ENCODE measurements at places on chromosomes 11 and 22. TPM values are rescaled to one million over a fixed set of nuclear protein-coding genes. Genes with fewer than 3 reads are reported as not detected.

Gene PKDREJ
- not detected for total RNA-seq

GRCh38 chr11:48052183-48053044, 72.1 kb downstream of the PTPRJ start:
- peak; percentile 82 for DNase-seq

Gene DEUP1
- 0.63 TPM for total RNA-seq

DNA sequence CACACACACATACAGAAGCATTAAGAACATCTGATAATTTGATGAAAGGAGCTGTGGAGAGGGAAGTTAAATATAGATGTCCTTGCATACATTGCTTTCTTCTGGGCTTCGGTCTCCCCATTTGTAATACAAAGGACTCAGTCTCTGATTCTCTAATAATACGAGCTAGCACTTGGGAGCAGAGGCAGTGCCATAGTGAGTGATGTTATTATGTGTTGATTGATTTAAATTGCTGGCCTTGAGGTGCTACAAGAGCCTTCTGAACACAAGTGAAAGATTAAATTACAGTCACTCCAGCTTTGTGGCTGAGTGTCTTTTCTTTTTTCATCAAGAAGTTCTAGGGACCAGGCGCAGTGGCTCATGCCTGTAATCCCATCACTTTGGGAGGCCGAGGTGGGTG, 61.5 kb upstream of the HMGXB4 start:
- no peak for DNase-seq

- DNase-seq, result no peak
Observed at GRCh38 chr22:31083377-31083768, 2.3 kb downstream of the SMTN start.

DNA sequence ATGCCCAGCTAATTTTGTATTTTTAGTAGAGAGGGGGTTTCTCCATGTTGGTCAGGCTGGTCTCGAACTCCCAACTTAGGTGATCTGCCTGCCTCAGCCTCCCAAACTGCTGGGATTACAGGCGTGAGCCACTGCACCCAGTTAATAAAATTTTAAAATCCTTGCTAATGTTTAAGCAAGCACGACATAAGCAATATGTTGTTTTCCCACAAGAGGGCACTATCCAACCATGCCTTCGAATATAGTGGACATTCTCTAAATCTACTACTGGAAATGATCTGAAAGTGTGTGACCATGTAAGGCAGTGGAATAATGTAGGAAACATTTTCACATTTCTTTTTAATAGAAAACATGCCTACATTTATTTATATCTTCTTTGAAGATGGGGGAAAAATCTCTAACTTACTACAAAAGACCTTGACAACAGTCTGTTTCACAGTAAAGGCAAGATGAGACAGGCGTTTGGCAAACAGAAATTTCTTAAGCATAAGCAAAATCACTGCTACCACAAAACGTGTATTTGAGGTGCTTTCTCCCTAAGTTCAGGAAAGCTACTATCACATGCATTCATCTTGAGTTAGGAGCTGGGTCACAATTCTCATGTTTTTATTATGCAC, 38.2 kb downstream of the PITPNB start:
- DNase-seq, result peak; percentile 82

- no peak for DNase-seq
Observed at GRCh38 chr22:48853627-48854240, 973.9 kb downstream of the BRD1 start.

DNA sequence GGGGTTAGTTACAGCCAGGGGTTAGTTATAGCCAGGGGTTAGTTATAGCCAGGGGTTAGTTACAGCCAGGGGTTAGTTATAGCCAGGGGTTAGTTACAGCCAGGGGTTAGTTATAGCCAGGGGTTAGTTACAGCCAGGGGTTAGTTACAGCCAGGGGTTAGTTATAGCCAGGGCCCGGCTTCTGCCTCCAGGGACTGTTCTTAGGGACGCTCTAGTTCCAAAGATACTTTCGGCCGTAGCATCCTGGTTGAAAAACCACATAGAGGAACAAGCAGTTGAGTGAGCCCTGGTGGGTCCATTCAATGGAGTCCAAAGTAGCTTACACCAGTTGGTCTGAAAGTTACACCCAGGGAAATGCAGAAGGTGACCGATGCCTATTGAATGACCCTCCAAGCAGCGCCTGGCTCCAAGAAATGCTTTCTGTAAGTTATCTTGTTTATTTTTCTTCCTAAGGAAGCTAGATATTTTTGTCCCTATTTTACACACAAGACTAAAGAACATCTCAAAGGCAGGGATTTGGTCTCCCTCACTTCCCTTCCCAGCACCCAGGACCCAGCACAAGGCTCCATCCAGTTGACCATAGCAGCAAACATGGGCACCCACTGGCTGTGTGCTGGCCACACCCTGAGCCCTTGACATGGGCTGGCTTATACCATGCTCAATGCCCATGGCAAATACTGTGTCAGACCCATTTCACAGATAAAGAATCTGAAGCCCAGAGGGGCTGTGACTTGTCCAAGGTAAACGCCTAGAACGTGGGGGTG, 49.7 kb upstream of the SHISAL1 start:
- no peak for DNase-seq

GRCh38 chr11:75499423-75500190, 26.1 kb downstream of the GDPD5 start:
- DNase-seq, result no peak

DNA sequence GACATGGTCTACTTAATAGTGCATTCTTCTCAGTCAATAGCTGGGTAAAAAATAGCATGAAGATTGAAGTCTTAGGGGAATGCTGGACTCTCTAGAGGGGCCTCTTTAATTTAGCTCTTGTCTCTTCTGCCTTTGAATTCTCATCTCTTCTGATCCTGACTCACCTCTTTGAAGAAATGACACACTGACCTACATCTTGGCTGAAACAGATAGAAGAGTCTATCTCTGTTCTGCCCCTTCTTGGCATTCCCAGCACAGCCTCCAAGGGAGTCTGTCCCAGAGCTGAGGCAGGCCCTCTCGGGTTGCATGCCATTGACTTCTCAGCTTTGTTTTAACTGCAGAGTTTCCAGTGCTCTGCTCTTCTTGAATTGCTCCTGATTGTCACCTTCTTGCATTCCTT, 55.7 kb downstream of the PTPRJ start:
- DNase-seq, result peak; percentile 62

- peak; percentile 65 for DNase-seq
Observed at GRCh38 chr11:11845071-11845470, 3.3 kb downstream of the USP47 start.

DNA sequence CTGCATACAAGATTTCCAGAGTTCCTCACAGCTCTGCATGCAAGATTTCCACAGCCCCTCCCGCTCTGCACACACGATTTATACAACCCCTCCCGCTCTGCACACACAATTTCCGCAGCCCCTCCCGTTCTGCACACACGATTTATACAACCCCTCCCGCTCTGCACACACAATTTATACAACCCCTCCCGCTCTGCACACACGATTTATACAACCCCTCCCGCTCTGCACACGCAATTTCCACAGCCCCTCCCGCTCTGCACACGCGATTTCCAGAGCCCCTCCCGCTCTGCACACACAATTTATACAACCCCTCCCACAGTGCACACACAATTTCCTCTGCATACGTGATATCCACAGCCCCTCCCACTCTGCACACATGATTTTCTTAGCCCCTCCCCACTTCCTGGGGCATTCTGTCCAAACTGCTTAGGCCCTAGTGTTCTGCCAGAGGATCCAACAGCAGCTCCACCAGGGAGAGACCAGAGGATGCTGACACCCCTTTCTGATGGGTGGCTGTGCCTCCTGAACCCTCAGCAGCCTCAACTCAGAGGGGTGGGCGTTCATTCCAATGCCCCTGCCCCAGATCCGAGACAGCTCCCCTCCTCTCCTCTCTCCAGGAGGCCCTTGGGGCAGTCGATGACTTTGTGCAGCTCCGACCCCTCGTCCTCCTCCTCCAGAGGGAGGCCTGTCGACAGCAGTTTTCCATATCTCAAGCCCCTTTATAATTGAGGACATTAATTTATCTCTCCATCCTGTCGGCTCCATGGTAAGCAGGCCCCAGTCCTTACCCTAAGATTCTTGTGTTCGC, 671.7 kb downstream of the BRD1 start:
- no peak for DNase-seq

- DNase-seq, result no peak
Observed at GRCh38 chr11:88131764-88132470, 43.3 kb downstream of the RAB38 start.

DNA sequence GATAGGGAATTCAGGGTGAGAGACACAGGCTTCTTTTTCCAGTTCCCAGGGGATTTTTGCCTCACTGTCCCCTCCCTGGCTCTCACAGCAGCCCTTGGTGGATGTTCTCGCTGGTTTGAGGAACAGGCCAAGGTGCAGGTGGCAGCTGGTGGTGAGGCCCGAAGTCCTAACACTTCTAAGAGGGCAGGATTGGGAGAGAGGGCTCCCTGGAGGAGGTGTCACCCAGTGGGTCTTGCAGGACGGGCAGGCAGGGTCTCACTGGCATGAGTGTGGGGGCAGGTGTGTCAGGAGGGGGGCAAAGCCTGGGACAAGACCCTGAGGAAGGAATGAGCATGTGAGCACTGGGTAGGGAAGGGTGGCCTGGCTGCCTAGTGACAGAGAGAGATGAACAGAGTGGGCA, 9.2 kb downstream of the ADORA2A start:
- DNase-seq, result no peak

DNA sequence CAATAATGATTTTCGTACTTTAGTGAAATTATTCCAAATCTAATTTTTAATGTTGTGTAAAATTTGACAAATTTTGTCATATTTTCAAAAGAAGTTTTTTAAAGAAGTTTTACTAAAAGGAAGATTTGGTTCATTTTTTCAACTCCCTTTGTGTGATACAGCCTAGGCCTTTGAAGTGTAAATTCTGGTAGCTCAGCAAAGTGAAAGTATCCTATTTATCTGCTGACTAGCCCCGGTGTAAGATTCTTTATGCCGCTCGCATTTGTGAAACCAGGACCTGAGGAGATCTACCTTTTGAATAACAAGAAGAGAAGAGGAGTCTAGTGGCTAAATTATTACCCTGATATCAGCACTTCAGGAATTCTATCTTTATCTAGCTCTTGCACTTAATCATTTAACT, 177.4 kb downstream of the JRKL start:
- DNase-seq, result peak; percentile 47

DNA sequence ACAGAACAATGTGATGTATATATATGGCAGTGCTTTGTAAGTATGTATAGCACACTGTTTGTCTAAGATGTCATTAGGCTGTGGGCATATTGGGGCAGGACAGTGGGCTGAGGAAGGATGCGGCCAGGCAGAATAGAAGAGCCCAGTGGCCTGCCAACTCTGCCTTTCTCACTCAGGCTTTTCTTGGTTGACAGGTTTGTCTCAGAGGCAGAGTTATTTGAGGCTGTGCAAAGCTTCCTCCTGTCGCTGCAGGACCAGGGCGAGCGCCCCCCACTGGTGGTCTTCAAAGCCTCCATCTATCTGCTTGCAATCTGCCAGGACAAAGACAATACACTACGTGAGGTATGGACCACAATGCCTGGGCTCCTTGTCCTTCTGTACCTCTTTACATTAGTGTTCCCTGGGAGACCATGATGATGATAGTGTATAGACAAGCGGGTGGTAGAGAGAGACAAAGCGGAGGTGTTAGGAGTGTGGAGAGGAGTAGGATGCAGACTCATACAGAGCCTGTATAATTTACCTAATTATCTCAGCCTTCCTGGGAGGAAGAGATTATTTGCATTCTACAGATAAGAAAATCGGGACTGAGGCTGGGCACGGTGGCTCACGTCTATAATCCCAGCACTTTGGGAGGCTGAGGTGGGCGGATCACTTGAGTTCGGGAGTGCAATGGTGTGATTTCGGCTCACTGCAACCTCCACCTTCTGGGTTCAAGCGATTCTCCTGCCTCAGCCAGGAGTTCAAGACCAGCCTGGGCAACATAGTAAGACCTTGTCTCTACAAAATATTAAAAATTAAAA, 37.3 kb upstream of the CCDC134 start:
- DNase-seq, result peak; percentile 94

GRCh38 chr11:125593114-125593820, 615 bp downstream of the STT3A start:
- peak; percentile 64 for DNase-seq

Gene TOMT
- total RNA-seq, result not detected

Gene XKR3
- total RNA-seq, result not detected

Gene BIK
- total RNA-seq, result 5.6 TPM

Gene TMEM191C
- total RNA-seq, result 2.8 TPM

DNA sequence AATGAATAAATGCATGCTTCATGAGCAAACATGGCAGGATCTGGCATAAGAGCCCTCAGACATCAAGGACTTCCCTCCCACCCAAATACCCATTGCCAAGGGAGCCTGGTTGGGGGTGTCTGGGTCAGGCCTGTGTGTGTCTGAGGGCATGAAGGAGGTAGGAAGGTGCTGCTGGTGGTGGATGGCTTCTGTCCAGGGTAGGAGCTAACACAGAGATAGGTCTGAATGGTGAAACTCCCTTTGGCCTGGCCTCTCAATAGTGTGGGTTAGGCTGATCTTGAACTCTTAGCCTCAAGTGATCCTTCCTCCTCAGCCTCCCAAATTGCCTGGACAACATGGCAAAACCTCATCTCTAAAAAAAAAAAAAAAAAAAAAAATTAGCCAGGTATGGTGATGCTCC, 2.8 kb downstream of the AMPD3 start:
- no peak for DNase-seq

DNA sequence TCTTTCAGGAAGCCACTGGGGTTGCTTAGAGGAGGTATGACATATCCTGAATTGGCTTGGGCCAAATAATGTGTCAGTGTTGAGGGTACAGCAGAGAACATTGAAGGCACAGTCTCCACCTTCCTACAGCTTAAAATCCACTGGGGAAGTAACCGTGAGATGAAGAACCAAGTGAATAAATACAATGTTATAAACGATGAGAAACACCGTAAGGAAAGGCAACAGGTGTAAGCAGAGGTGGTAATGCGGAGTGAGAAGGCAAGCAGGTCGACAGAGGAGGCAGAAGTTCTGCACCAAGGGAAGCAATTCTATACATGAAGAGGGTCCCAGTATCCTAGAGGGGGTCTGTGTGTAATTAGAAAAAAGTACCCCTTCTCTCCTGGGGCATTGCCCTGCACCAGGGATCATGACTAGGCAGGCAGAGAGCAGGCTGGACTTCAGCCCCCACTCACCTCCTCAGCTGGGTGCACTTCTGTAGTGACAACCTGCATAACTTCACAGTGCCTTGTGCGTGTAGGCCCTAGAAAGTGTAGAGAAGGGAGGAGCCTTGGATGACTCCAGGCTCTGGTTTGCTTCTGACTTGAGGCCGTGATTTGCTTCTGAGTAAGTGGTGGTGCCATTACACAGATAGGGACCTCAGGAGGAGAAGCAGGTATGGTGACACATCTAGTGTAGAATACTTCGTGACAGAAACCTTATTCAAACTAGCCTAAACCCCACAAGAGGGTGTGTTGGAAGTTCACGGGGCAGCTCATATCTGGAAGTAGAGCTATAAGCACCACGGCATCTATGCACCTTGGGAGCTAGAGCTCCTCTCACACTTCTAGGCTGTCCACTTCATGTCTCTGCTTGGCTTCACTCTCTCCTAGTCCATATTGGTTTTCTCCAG, 4.9 kb downstream of the MYOD1 start:
- DNase-seq, result no peak

Gene AIFM3
- 1.7 TPM for total RNA-seq
